Daoy (cell line): ENCODE measurements at places on chromosomes 7 and 10. TPM values are rescaled to one million over a fixed set of nuclear protein-coding genes. Genes with fewer than 3 reads are reported as not detected.

The SYT15 gene
- 0.11 TPM in 1 of 2 replicates, not detected in the other for total RNA-seq

The DENND2A gene
- total RNA-seq, result 5.4 and 6.5 TPM in 2 replicates

The TLL2 gene
- total RNA-seq, result 0.15 and 0.29 TPM in 2 replicates

The GPR146 gene
- total RNA-seq, result 0.17 and 1.1 TPM in 2 replicates

The PIK3AP1 gene
- total RNA-seq, result 2.1 and 2.7 TPM in 2 replicates

The NRCAM gene
- 0.11 and 1.0 TPM in 2 replicates for total RNA-seq

The ARMC3 gene
- total RNA-seq, result not detected in 2 replicates

The OR9A2 gene
- not detected in 2 replicates for total RNA-seq

The ST8SIA6 gene
- total RNA-seq, result 0.91 and 1.2 TPM in 2 replicates

The HYAL4 gene
- 0.63 and 2.1 TPM in 2 replicates for total RNA-seq

The TSPAN13 gene
- 33.7 and 35.5 TPM in 2 replicates for total RNA-seq

The CYP2W1 gene
- not detected in 2 replicates for total RNA-seq

The OTUD1 gene
- total RNA-seq, result 1.1 and 1.5 TPM in 2 replicates

The NKX2-3 gene
- 0.17 TPM in 1 of 2 replicates, not detected in the other for total RNA-seq

The ANLN gene
- total RNA-seq, result 460 and 468 TPM in 2 replicates

The SRRM3 gene
- total RNA-seq, result 0.29 and 1.8 TPM in 2 replicates

The NEUROD6 gene
- total RNA-seq, result not detected in 2 replicates

The UPK3B gene
- not detected in 2 replicates for total RNA-seq

The VAX1 gene
- 1.0 and 2.3 TPM in 2 replicates for total RNA-seq

The NUDCD3 gene
- total RNA-seq, result 75.3 and 95.7 TPM in 2 replicates

The CREB5 gene
- 12.1 and 17.3 TPM in 2 replicates for total RNA-seq

The CALCR gene
- not detected in 2 replicates for total RNA-seq

DNA sequence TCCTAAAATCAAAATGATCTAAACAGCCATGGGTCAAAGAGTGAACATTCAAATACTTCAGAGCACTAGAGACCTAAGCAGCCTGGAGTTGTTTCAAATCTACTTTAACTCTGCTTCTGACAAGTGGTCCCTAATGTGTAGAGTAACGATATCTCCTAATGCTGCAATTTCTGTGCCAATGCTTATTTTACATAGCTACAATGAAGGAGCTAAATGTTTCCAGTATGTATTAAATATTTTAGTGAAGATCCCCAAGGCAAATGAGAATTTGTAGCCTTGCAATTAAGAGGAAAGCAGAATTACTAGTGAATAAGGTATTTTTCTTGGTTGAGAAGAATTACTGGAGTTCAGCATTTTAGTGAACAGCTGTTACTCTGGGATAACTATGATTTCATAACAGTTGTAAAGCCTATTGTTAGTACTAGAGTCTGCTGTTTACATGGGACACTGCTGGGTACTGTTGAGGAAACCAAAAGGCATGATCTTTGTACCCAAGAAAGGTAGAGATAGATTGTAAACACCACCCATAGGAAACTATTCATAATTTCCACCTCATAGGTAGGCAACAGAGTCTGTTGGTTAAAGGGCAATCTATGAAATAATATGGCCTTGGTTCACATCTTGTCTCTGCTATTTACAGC, 271.9 kb downstream of the PLXDC2 start:
- no peak for DNase-seq

GRCh38 chr10:130013335-130014262, 49.5 kb upstream of the EBF3 start:
- no peak for DNase-seq

GRCh38 chr7:74656441-74656836, 1.1 kb upstream of the GTF2I start:
- peak; percentile 46 for DNase-seq

DNA sequence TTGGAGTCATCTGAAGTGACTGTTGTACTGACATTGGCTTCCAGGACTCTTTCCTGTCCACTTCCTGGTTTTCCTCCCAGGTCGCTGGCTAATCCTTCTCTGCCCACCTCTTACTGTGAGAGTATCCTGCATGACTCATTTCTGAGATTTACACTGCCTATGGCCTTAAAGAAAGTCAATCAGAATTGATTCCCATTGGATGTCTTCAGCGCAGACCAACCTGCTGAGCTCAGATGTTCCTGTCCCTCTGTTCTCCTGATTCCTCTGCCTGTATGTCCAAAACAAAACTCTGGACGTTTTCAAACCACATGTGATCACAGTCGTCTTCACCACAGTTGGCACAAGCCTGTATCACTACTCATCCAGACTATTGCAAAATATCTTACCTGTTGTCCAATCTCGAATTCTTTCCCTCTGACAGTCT, 262.1 kb downstream of the CREB5 start:
- DNase-seq, result peak; percentile 64

- no peak for DNase-seq
These were observed 44.2 kb downstream of the DRGX start for GRCh38 chr10:49351669-49352068.

GRCh38 chr10:8280946-8281345, 226.5 kb downstream of the GATA3 start:
- DNase-seq, result no peak

DNA sequence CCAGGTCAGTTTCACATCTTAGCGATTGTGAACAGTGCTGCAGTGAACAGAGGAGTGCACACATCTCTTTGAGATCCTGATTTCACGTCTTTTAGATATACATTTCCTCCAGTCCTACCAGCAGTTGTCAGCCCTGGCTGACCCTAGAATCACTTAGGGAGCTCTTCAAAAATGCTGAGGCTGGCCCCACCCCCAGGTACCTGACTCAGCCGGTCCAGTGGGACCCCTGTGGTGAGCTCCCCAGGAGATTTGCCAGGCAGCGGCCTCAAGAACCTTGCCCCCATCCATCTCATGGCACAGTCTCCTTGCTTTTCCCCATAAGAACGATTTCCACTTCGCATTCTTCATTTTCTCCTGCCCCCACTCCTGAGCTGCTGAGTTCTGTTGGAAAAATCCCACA, 45.5 kb downstream of the TEX36 start:
- DNase-seq, result no peak

- no peak for DNase-seq
These were observed 2.6 kb downstream of the MKLN1 start for GRCh38 chr7:131330299-131330698.

DNA sequence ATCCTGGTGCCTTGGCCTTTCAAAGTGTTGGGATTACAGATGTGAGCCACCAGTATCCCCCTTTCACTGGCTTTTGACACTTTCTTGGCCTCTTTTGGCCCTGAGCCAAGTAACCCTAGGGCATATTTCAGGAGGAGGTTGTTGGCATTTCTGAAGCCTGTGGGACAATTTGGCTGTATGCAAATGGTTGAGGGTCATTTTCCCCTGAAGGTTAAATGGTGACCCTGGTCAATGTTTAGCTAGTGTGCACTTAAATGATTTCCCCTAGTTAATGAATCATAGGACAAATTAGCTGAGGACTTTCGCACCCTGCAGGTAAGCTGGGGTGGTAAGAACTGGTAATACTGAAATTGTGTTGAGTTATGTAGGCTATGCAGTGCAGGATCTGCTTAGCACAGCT, 660.5 kb downstream of the LRMDA start:
- DNase-seq, result no peak

- no peak for DNase-seq
These were observed 80.3 kb downstream of the FOXL3 start for GRCh38 chr7:370259-370625.

GRCh38 chr7:100431286-100431735, 1.7 kb downstream of the MEPCE start:
- no peak for DNase-seq

DNA sequence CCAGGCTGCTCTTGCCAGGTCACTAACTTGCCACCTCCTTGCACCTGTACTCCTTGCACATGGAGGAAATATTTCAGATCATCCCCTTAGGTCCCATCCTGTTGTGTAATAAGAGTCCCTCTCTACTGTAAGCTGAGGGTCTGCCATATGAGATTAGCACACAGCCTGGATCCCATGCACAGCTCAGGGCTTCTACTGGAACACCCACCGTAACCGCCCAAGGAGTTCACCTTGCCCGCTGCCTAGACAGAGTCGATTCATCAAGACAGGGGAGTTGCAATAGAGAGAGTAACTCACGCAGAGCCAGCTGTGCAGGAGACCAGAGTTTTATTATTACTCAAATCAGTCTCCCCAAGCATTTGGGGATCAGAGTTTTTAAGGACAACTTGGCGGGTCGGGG, 694.4 kb upstream of the C7orf33 start:
- DNase-seq, result no peak

GRCh38 chr10:86155054-86155921, 211.3 kb downstream of the GRID1 start:
- no peak for DNase-seq

GRCh38 chr7:114343949-114344708, 70.5 kb upstream of the FOXP2 start:
- no peak for DNase-seq

DNA sequence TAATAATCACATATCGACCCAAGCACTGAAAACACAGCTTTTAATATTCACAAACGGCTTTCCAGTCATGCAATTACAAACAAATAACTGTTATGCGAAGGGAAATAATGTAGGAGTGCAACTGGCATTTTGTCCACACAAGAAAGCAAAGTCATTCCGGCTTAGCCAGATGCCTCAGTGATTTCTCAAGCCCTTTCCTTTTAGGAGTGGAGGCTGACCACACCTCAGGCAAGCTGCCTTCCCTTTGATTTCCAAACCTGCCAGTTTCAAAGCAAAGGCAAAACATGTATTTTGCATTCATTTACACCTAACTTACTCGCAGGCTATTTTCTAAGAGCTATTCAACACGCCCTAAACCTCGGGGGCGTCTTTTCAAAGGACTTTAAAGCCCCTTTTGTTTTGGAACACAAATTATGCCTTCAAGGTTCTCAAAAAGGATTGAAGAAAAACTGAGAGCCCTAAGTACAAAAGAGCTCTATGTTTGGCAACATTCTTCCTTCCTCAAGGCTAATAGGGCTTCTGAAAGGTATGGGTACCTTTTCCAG, 109.6 kb downstream of the CPXM2 start:
- DNase-seq, result no peak

- DNase-seq, result no peak
These were observed 205.2 kb downstream of the TMEM26 start for GRCh38 chr10:61248013-61248412.

DNA sequence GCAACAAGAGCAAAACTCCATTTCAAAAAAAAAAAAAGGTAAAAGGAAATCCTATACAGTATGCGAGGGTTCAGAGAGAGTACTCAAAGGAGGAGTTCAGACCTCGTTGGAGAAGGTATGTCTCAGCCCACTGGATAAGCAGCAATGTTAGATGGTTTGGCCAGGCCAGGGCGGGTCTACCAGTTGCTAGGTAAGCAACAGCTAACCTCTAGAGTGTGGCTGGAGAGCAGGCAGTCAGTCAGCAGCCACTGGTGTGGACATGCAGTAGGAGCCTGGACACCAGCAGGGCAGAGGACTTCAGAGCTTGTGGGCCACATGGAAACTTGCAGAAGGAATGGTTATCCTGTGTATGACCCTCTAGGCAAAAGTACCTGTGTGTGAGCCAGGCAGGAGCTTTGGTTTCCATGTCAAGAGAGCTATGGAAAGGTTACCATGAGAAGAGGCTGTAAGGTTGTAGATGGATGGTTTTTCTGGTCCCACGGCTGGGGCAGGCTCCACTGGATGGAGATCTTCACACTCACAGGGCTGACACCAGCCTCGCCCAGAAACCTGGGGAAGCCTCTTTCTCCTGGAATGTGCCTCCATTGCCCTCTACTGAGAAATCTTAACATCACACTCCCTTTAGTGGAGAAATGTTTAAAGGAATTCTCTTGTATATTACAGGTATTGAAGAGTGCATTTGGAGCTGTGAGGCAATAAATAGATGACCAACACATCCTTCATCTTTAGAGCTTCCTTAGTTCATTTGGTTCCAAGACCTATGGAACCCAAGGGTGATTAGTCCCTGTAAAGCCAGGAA, 63.6 kb downstream of the CCDC186 start:
- DNase-seq, result no peak

DNA sequence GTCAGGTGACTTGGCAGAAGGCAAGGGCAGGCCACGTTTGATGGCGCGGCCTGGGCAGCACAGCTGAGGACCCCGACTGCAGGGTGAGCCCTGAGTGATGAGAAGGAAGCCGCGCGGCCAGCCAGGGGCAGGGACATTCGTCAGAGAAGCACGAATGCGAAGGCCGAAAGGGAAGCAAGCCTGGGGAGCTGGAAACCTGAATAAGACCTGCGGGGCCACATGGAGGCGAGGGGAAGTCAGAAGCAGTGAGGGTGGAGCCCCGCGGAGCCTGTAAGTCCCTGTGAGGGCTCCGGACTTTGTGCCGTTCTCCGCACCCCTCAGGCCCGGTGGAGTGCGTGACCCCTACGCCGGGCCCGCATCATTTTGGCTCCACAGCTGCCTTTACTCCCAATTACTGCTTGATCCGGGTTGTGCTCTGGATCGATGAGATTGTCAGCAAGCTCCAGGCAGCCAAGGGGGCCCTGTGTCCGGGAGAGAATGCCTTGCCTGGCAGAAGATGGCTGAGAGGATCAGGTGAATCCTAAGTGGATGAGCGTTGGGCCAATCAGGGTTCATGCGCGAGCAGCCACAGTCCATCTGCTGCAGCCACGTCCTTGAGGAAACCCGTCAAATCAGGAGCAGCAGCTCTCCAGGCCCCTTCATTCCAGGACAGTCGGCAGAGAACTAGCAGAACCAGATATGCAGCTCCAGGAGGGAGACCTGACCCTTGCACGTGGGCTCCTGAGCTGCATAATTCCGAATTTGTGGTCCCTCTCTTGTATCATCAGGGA, 293.3 kb upstream of the SHH start:
- DNase-seq, result no peak

- no peak for DNase-seq
These were observed 17.9 kb upstream of the DDX21 start for GRCh38 chr10:68938117-68938516.

DNA sequence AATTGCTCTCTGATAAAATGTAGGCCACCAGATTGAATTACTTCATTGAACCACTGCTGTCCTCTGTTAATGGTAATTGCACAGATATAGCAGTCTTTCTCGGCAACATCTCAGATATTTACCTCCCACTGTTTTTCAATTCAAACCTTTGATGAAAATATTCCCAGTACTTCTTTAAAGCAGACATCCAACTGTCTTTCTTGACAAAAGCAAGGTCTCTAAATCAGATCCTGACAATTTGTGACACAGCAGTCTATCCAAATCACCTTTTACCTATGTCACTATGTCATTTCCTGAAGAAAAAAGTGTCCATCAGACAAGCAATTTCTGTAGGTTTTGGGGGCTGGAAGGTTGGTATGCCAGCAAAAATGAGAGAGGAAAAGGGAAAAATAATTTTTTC, 555.7 kb downstream of the AUTS2 start:
- no peak for DNase-seq

DNA sequence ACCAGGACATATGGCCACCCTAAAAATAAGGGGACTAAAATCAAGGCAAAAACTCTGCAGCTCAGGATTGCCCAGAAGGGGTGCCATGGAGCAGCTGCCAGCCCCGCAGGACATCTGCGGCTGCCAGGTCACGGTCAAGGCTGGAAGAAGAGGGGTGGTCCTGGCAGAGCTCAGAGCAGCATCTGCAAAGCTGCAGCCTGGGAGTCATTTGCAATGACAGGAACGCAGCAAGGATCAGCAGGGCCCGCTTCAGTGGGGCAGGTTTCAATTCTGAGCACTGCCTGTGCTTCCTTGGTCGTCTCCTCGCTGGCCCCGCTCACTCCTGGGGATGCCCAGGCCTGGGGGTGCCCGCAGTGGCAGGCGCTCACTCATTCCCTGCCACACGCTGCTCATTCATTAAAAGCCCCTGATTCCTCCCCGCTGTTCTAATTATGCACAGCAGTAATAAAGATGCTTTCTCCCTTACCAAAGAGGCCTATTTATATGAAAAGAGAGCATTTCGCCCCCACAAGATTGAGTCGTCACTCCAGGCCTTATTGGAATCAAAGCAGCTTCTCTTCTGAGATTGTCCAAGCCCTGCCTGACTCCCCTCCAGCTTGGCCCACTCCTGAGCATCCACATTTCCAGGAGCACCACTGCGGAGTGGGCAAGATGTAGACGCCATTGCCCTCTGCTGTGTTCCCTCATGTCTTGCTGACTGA, 4.6 kb downstream of the HSPA12A start:
- DNase-seq, result no peak
